Urinary bladder (tissue), 4 donors: ENCODE measurements at places on chromosomes 12 and 14. TPM values are rescaled to one million over a fixed set of nuclear protein-coding genes. Genes with fewer than 3 reads are reported as not detected.

Gene SLC39A5
- not detected for total RNA-seq

DNA sequence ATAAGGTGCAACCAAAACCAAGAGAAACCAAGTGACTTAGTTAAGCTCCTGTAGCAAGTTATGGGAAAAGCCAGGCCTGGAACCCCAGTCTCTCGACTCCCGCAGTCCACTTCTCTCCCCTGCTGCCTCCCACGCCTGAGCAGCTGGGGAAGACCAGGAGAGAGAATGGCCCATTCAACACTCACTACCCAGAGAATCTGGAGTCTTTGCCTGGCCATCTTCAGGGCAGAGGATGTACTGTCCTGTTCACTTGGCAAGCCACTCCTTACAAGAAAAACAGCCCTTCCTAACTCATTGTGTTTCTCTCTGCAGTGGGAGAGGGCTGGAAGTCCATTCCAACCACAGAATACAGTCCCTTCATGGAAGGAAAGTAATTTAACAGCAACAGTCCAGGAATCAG, 1.8 kb downstream of the PITPNM2 start:
- no peak for DNase-seq

DNA sequence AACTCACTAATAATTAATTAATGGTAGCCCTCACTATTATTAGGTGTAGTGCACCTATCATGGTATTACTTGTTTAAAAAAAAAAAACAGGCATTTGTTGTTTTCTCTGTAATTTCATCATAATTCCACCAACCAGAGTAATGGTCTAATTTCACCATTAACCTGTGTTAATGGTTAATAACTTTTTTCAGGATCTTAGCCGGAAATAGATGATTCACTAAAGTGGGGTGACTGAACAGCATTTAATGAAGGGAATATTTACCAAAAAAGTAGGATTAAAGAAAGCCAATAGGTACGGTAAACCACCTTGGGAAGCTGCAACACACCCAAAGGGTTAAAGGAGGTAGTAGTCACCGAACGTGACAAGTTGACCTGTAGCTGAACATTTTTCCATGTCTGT, 13.0 kb downstream of the ETFBKMT start:
- no peak for DNase-seq

DNA sequence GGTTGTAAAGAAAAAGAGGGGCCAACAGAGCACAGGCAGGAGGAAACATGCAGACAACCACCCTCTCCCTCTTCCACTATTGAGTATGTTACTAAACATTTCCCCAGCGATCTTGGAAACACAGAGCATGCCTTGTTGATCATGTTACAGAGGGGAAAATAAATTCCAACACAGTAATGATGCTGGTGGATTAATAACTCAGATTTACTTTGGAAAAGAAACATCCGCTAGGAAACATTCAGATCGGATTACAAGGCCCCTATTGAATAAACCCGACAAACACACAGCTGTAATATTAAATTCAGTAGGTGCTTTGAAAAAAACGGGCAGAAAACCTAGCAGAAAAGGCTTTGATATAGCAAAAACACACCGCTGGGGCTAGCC, 5.4 kb downstream of the BMP4 start:
- no peak for DNase-seq

DNA sequence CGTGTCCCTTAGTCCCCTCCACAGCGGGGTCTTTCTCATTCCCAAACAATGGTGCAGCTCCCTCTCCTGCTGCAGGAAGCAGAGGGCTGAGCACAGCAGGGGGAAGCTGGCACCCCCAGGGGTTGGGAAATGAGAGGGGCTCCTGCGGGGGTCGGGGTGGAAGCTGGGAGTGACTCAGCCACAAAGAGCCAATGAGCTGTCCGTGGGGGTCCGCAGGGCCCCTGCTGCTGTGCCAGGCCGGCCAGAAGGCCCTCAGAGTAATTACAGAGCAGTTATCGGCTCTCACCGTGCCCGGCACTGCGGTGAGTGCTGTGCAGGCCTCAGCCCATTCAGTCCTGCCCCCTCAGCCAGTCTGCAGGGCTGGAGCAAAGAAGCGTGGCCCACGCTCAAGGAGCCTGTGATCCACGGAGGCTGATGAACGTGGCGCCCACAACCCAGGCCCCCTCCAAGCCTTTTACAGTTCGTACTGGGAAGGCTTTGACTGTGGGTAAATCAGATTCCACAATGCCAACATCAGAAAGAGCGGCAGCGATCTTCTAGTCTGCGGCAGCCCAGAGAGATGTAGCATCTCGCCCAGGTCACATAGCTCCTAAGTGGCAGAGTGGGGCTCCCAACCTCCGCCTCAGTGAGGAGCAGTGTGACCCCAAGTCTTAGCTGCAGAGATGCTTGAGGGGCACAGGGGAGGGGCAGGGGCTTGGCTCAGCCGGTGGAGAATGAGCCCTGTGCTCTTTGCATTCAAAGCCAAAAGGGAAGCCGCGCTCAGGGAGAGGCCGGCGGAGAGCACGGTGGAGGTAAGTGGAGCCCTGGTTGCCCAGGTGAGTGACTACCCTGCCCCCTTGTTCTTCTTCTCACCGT, 43.4 kb downstream of the SLC6A12 start:
- no peak for DNase-seq

Gene SLC6A13
- total RNA-seq = 0.53 TPM

GRCh38 chr14:106302661-106303060, 776.3 kb downstream of the TMEM121 start:
- no peak for DNase-seq

Gene FAM181A
- total RNA-seq = not detected

DNA sequence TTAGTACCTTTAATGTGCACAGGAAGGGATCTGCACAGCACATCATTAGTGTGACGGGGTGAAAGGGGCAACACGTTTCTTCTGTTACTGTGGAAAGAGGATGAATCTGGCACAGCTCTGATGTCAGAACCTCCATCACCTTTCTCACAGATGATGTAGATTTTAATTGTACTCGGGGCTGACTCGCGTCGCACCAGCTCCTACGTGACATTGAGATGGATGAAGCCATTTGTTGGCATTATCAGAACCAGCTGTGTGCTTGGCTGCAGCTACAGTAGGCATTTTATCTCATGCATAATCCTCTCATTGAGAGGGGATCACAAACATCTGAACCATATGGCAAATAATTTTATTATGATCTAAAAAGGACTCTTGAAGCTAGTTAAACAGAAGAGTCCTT, 173.6 kb downstream of the PDZRN4 start:
- DNase-seq = no peak

GRCh38 chr12:26728205-26729050, 104.6 kb downstream of the ITPR2 start:
- DNase-seq = no peak

Gene C12orf54
- 1.5 TPM for total RNA-seq

DNA sequence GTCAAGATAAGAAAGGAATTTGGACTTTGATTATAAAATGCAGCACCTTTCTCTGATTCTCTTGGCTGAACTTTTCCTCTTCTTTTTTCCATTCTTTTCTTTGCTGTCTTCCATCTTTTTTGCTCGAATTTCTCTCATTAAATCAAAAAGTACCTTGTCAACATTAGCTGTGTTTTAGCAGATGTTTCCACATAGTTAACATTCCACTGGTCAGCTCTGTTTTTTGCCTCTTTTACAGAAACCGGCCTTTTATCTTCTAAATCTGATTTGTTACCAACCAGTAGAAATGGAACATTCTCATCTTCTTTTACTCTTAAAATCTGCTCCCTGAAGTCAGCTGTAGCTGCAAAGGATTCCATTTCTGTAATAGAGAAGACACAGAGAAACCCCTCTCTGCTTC, 71.1 kb upstream of the SYT1 start:
- no peak for DNase-seq
